ENCODE measurements at places on chromosomes 7 and 10. TPM values are rescaled to one million over a fixed set of nuclear protein-coding genes. Genes with fewer than 3 reads are reported as not detected.

AKR1C1 gene
- total RNA-seq, result 24.7 TPM

TMEM213 gene
- total RNA-seq, result not detected

DNA sequence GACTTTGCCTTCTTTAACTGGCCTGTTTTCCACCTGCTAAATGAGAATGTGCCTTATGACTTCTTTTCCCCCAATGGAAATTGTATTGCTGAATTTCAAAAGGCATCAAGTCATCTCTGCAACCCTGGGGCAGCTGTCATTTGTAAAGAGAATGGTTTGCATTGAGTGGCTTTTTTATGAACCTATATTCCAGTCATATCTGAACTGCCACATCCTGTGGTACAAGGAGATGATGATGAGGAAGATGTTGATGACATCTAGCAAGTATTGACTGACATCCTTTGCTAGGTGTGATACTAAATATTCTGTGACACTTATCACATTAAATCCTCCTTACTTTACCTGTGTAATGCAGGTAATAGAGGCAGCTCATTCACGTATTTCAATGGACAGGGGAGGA, 88.3 kb upstream of the KIAA1217 start:
- DNase-seq, result no peak

GRCh38 chr7:73582664-73583202, 4.4 kb upstream of the TBL2 start:
- no peak for DNase-seq
